ENCODE measurements at places on chromosomes 1 and 21.

- no peak for DNase-seq
Observed at GRCh38 chr1:155481741-155482241, 80.8 kb downstream of the ASH1L start.

- DNase-seq: no peak
Observed at GRCh38 chr1:226438007-226438406, 30.1 kb upstream of the PARP1 start.

GRCh38 chr1:11215381-11216005 is 26.3 kb downstream of the ANGPTL7 start:
- no peak for DNase-seq

- no peak for DNase-seq
Observed at GRCh38 chr1:114108751-114109255, 44.9 kb downstream of the SYT6 start.

DNA sequence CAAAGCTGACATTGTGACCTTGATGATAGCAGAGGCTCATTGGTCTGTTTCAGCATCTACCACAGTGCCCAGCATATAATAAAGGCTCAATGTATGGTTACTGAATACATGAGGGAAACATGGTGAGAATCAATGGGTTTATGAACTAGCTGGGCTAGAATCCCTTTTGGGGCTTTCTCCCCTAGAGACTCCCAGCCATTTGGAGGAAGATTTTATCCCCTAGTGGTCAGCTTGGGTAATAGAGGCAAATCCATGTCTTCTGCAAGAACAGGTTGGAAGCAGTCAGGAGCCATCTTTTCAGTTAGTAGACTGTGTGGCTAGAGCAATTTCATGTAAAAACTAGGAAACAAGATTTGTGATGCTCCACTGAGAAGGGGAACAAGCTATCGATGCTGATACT is 15.8 kb upstream of the REG4 start:
- DNase-seq: no peak

DNA sequence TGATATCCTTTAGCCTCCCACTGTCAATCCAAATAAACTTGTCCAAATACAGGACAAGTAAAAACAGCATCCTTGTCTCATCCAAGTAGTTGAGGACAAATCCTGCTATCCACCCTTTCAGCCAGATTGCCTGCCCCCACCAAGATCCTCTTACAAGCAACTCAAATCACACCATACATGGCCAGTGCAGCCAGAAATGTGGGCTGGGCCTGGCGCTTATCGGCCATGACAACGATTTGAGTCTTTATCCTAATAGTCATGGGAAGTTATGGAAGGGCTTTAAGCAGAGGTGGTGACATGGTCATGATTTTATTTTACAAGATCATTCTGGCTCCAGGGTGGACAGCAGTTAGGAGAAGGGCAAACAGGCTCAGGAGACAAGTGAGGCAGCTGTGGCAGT is 6.3 kb downstream of the GPA33 start:
- DNase-seq: no peak

DNA sequence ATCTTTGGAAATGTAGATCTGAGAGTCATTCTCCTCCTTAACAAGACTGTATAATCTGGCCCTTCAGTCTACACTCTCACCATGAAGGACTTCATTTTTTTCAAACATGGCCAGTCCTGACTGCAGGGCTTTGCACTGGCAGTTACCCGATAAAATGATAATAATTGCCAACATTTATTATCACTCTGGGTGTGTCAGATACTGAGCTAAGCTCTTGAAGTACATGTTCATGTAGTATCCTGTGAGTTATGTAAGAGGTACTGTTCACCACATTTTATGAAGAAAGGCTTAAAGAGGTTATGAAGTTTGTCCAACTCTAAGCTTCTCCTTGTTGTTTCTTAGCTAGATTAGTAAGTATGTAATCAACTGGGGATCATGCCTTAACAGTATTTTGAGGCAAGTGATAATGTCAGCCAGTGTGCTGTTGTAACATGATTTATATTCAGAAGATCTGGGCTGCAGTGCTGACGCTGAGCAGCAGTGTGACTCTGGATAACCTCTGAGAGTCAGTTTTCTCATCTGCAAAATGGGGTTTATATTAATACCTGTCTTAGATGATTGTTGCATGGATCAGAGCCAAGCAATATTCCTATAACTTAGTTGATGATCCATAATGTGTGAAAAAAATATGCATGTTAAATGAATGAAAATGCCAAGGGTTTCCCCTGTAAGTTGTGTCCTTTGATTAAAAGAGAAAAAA is 42.1 kb upstream of the LEPR start:
- no peak for DNase-seq

Measured in activated naive CD8-positive, alpha-beta T cell treated with anti-CD3 and anti-CD28 coated beads, Interleukin-2, amount 50 U/mL, for 16 hours (primary cell).